ENCODE measurements at places on chromosomes 12 and 14. TPM values are rescaled to one million over a fixed set of nuclear protein-coding genes. Genes with fewer than 3 reads are reported as not detected.

Gene MDGA2
- total RNA-seq: not detected

Gene PPHLN1
- 78.6 TPM for total RNA-seq

Gene SFSWAP
- 110 TPM for total RNA-seq

Gene RHOJ
- total RNA-seq: not detected

DNA sequence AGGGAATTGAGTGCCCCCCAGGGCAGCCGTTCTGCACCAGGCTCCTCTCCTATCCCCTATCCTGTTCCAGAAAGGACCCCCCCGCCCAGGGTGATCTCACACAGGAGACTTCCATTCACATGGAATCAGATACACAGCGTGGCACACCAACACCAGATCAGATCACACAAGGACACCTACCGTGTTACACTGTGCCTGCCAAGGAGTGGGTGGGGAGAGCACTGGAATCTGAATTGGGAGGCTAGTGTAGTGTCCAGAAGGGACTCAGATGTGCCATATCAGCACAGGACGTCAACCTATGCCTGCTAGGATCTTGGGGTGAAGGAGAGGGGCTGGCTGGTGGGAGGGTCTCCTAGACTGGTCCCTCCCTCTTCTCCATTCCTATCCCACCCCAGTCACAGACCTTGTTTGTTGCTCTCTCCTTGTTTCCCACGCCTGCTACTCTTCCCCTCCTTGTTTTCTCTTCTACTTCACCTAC lies 2.3 kb downstream of the PTMS start:
- DNase-seq: no peak

DNA sequence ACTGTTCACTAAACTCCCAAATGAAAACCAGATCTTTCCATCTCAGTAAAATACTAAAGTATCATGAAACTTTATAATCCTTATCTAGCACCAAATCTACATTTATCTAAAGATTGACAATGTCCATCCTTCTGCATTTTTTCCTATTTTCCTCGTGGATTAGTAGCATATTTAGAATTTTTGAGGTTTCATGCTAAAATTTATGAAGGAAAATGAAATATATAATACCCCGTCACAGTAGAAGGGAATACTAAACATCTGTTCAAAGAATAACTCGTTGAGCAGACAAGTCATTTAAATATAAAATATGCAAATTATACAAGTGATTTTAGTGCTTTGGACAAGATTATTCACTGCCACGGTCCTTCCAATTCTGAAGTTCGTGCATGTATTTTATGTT lies 122.7 kb upstream of the SLCO1C1 start:
- DNase-seq: no peak

DNA sequence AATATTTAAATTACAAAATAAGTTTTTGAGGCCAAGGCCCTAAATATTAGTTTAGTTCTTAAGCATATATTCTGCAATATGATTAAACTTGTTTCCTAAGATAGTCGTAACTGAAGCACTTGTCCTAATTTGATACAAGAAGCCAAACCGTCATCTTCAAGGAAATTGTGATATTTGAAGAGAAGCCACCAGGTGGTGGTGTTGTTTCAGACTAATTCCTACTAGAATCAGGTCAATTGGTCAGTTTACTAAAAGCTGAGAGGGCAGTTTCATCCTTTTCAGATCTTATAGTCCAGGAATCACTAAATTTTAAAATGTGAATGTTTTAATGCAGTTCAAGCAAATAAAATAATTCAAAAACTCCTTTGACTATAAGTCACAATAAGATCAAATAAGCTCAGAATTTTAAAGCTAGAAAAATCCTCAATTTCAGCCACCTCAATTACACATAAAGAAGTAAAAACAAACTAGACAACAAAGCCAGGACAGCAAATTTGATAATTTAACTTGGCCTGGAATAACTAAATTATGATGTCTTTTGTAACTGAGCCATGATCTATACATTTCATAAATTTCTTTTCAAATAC lies 7.1 kb upstream of the ARL1 start:
- no peak for DNase-seq

- DNase-seq: no peak
Measured at GRCh38 chr14:80485764-80486163, 274.5 kb upstream of the DIO2 start.

DNA sequence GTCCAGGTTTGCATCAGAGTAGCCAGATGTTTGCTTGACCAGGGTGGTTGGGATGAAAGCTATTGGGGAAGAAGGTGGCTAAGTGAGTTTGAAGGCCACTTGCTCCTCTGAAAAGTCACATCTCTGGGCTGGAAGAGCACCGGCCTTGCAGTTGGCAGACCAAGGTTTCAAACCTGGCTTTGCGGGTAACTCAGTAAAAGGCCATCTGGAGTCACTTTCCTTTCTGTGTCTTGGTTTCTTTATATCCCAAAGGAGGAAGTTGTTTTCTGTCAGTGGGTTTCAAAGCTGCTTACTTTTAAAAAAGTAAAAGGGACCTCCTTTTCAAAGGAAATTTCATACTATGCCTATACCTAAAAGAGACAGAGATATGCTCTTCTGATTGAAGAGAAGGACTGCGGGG lies 26.2 kb upstream of the CMA1 start:
- DNase-seq: no peak

DNA sequence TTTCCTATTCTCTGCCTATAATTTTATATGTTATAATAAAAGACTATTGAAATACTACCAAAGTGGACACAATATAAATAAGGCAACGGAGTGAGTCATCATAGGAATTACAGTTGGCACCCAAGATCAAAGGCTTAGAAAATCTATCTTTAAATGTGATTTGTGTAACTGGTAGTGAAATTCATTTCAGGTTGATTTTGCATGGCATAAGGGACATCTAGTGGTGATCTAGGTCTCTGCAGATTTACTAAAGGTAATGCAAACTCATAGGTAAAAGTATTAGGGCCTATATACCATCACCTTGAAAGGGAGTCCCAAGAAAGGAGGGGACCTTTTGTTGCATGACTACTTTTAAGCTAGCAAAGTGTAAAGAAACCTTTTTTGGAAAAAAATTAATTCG lies 527.2 kb downstream of the NRXN3 start:
- DNase-seq: no peak

DNA sequence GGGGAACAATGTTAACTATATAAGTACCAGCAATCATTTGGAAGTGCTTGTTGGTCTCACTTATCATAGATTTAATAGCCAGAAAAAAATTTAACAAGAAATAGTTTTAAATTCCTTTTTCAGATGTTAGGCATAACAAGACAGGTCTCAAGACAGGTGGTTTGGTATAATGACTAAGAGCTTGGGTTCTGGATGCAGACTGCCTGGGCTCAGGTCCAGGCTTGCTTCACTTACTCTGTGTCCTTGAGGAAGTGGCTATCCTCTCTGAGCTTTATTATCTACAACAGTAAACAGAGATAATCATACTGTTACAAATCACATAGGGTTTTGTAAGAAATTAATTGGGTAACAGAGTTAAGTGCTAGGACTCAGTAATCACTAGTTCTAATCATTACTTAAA lies 338.0 kb upstream of the FLRT2 start:
- DNase-seq: no peak

All from T-cell (primary cell).